ENCODE measurements at places on chromosomes 5 and 9.

DNA sequence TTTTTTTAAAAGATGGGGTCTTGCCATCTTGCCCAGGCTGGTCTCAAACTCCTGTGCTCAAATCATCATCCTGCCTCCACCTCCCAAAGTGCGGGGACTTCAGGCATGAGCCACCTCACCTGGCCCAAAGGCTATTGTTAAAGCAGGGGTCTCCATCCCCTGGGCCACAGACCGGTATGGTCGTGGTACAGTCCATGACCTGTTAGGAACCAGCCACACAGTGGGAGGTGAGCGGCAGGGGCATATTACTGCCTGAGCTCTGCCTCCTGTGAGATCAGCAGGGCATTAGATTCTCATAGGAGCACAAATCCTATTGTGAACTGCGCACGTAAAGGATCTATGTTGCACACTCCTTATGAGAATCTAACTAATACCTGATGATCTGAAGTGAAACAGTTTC, 7.3 kb upstream of the NOL6 start:
- no peak for DNase-seq

DNA sequence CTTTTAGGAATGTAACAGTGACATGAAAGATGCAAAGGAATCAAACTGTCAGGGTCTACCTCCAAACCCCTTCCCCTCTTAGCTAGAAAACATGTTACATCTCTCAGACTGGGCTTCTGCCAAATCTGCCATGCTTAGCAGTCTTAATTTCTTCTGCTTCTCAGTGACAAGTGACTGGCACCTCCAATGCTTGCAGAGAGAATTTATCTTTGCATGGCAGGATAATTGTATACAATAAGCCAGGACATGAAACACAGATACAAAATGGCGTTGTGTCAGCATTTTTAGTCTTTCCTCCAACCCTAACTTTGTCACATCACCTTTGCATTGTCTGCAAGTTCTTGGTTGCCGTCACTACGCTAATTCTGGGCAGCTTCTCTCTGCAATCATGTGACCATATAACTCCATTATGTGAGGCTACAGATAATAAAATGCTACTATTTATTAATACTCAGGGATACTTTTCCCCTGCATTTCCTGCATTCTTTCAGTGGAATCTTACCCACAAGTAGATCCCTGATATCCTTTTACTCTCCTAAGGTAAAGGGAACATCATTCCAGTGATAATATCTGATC, 89.8 kb downstream of the PLCXD3 start:
- no peak for DNase-seq

- peak; percentile 8 for DNase-seq
Measured at GRCh38 chr5:140631831-140632365, 1.1 kb downstream of the CD14 start.

GRCh38 chr9:35229066-35229778, 67.4 kb downstream of the UNC13B start:
- no peak for DNase-seq

- DNase-seq: no peak
Measured at GRCh38 chr5:5625491-5625890, 203.0 kb downstream of the ICE1 start.

DNA sequence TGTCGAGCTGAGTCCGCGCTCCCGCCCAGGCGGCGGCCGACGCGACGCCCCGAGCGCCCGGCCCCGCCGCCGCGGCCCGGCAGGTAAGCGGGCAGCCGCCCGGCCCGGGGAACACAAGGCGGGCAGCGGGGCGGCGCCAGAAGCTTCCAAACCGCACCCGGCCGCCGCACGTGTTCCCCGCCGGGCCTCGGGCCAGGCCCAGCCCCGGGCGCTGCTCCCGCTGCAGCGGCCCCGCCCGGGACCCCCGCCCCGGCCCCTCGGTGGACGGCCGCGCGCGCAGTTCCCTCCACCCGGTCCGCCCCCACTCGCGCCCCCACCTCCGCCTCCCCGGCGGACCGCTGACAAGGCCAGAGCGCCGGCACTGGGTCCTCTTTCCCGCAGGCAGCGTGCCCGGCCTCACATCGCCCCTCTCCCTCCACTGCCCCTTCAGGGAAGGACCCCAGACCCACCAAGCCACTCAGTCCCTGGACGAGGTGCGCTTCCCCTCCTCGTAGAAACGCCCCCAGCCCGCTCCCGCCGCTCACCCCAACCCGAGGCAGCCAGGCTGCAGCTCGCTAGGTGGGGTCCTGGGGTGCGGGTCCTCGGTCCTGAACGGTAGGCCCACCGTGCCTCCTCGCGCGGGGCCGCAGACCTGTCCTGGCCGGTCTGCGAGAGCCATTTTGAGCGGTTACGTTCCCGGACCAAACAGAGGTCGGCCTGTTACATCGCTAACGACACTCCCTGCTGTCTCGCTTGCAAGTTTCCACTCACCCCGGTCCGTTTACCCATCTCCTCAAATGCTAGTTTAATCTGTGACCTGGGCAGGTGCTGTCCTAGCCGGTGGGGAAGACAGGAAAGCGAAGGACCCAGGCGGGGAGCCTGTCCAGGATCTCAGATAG, 475 bp downstream of the WDR5 start:
- DNase-seq: peak; percentile 36

DNA sequence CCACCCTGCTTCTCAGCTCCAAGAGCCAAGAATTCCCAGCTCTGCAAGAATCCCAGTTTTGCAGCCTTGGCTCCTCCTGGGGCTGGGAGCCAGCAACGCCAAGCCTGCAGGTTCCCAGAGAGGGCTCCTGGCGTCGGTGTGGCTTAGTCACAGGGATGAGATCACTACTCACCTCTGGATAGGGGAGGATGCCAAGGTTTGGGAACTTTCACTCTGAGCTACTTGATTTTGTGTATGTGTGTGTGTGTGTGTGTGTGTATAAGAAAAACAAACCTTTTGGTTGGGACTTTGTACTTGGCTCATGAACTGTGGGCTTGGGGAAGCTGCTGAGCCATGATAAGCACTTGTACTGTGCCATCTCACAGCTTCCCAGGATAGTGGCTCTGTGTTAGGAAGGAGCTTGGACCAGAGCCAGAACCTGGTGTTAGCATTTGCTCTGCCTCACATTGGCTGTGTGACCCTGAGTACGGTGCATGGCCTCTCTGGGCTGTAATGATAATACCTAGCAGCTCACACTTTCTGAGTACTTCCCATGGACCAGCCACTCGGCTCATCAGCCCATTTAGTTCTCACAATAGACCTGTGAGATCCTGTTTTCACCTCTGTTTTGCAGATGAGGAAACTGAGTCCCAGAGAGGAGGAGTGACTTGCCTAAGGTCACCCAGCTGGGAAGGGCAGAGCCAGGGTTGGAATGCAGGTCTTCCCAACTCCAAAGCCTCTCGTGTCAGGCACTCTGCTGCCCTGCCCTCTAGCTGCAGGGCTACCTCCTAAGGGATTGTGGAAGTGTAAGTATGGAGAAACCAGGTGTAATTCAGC, 41.4 kb upstream of the DAB2IP start:
- DNase-seq: no peak

- DNase-seq: peak; percentile 46
Measured at GRCh38 chr5:181052672-181053487, 12.8 kb downstream of the BTNL9 start.
